T-helper 2 cell treated with Interferon-gamma antibody and Interleukin-4, amounts not matched to agents 5 μg/mL and 100 μg/mL, for 36 hours (primary cell): ENCODE measurements at places on chromosomes 3 and 15.

- peak; percentile 70 for DNase-seq
Measured at GRCh38 chr3:37855363-37855970, 6.2 kb upstream of the CTDSPL start.

DNA sequence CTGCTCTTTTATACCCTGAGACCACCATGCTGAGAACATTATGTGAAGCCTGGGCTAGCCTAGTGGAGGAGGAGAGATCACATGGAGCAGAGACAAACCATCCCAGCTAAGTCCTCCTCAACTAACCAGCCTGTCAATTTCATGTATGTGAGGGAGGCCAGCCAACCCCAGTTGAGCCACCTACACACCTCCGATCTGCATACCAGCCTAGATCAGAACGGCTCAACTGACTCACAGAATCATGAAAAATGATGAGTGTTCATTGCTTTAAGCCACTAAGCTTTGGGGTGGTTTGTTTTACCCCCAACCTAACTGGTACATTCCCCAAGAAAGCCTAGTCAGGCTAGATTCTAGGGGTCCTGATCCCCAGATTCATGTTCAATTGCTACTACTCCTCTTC is 19.4 kb upstream of the CA12 start:
- DNase-seq: peak; percentile 45

DNA sequence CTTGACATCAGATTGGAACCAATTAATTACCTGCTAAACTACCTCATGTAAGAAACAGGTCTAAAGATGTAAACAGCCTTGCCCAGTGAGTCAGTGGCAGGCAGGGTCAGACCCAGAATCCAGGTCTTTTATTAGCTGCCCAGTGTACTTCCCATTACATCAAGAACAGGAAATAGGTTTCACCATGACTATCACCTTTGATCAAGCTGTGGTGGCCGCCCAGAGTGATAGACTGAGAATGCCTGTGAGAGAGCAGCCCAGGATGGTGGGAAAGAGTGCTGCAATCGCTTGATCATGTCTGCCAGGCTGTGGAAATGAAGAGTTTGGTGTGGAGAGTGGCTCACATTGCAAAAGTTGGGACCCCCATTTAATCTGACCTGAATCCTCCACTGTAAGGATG is 61.3 kb upstream of the PIAS1 start:
- no peak for DNase-seq

- DNase-seq: no peak
Measured at GRCh38 chr3:140943781-140944552, 2.3 kb downstream of the SLC25A36 start.

- DNase-seq: no peak
Measured at GRCh38 chr15:57521503-57521902, 70.2 kb upstream of the MYZAP start.

- DNase-seq: no peak
Measured at GRCh38 chr15:62935300-62936081, 107.1 kb upstream of the TPM1 start.

GRCh38 chr3:73618461-73618860 is 6.3 kb downstream of the PDZRN3 start:
- DNase-seq: no peak

GRCh38 chr15:73026511-73027054 is 25.7 kb upstream of the NEO1 start:
- no peak for DNase-seq

- DNase-seq: no peak
Measured at GRCh38 chr3:191306428-191306827, 22.8 kb upstream of the CCDC50 start.

GRCh38 chr3:50447290-50447840 is 56.1 kb downstream of the CACNA2D2 start:
- no peak for DNase-seq

- DNase-seq: no peak
Measured at GRCh38 chr3:129937717-129938116, 36.8 kb upstream of the TRH start.

- DNase-seq: no peak
Measured at GRCh38 chr15:25803036-25803435, 60.1 kb downstream of the ATP10A start.

- no peak for DNase-seq
Measured at GRCh38 chr3:61933798-61934504, 372.6 kb downstream of the PTPRG start.

- no peak for DNase-seq
Measured at GRCh38 chr3:41162541-41162940, 36.8 kb upstream of the CTNNB1 start.

DNA sequence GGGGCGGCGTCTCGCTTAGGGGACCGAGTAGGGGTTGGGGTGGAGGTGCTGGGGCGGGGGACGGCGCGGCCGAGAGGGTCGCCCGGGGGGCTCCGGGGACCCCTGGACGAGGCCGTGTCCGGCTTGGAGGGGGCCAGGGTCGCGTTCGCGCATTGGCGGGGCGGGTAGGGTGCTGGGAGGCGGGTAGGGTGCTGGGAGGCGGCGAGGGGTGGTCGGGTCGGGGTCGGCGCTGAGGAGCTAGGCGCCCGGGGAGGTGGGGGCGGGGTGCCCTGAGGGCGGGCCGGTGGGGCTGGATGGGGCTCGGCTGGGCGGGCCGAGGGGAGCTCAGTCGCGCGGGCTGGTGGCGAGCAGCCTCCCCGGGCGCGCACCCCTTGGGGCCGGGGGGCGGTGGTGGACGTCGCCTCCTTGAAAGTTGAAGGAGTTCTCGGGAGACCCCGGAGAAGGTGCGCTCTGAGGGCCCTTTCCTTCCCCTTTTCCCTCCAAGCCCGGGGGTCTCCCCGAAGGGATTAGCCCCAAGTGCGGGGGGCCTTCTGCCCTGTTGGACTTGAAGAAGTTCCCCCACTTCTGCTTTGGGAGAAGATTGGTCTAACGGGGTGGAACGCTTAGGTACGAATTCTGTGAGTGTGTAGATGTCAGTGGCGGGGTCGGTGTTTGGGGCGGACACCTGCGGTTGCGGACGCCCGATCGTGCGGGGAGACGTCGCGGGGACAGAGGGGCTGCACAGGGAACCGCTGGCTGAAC is 543 bp downstream of the MEF2A start:
- DNase-seq: no peak

DNA sequence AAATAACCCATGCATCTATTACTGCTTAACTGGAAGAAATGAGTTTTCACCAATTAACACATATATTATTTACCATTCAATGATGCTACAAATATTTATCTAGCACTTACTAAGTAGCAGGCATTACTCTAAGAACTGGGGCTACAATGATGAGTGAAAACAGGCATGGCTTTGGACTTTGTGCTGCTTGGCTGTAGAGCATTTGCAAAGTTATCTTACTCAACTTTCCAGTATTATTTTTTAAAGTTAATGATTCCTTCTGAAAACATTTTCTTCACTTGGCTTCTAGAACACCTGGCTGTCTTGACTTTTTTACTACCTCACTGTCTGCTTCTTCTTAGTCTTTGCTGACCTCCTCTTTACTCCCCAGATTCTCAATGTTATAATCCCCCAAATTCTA is 1.8 kb downstream of the C3orf33 start:
- no peak for DNase-seq

GRCh38 chr3:184568924-184569829 is 7.6 kb downstream of the EPHB3 start:
- no peak for DNase-seq

DNA sequence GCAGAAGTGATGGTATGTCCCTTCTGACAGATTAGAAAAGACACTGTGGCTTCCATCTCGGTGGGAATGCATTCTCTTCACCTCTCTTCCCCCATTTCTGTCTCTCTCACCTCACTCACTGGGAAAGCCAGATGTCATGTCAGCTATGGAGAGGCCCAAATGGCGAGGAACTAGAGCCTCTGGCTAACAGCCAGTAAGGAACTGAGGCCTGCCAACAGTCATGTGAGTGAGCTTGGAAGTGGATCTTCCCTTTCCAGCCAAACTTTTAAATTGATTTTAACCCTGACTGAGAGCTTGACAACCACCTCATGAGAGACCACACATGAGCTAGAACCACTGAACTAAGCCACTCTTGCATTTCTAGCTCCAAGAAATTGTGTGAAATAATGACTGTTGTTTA is 35.2 kb upstream of the CDAN1 start:
- DNase-seq: no peak

- DNase-seq: no peak
Measured at GRCh38 chr3:58779934-58780333, 113.4 kb upstream of the FAM3D start.

DNA sequence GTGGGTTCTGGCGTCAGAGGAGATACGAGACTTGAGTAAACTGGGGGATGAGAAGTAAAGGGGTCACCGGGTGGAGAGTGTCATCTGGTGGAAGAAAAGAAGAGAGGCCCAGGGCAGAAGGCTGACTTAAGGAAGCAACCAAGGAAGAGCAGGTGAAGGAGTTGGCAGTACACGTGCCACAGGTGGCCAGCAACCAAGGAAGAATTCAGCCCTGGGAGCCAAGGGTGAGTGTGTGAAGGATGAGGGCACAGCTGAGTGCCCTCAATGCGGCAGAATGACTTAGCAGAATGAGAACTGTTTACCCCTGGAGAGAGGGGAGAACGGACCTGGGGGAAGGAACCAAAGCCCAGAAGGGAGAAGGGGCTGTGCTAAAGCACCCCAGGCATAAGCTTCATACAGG is 71.3 kb downstream of the WHAMM start:
- DNase-seq: no peak

GRCh38 chr3:25901796-25902195 is 111.9 kb downstream of the OXSM start:
- no peak for DNase-seq

DNA sequence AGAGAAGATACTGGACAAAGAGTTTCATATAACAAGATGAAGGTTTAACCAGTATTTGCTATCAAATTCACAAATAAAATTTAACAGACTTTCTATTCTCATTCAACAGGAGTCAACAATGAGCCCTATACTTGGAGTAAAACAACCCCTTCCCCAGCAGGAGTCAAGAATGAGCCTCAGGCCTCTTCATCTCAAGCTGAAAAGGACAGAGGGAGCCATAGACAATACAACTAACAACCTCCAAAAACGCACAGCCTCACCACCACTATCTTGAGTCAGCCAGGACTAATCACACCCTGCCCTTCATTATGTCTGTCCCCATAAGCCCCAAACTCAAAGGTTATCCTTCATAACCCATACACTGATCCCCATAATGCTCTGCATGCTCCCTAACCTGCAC is 36.4 kb downstream of the ETFA start:
- DNase-seq: no peak

DNA sequence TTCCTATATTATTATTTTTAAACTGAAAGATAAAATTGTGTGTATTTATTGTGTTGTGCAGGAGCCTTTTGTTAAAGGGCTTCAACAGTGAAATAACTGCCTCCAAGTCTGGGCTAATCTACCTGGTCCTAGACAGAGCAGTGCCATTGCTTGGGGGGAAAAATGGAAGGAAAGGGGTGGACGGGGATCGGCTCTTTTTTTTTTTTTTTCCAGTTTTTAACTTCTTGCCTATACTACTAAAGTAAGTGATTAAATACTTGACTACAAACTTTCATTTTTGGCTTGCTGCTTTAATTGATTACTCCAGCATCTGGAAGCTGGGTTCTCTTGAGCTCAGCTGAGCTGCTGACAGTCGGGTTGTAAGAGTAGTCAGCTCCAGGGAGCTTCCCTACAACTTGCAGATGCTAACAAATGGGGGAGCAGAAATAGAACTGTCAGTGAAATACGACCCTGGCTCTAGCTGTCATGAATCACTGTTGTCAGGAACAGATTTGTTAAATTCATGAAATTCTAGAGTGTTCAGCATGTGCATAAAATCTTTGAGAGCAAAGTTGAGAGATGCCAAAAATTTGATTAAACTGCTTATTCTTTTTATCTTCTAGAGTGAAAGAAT is 276.7 kb downstream of the ROBO1 start:
- DNase-seq: no peak
